ENCODE measurements at places on chromosomes 13 and 19.

DNA sequence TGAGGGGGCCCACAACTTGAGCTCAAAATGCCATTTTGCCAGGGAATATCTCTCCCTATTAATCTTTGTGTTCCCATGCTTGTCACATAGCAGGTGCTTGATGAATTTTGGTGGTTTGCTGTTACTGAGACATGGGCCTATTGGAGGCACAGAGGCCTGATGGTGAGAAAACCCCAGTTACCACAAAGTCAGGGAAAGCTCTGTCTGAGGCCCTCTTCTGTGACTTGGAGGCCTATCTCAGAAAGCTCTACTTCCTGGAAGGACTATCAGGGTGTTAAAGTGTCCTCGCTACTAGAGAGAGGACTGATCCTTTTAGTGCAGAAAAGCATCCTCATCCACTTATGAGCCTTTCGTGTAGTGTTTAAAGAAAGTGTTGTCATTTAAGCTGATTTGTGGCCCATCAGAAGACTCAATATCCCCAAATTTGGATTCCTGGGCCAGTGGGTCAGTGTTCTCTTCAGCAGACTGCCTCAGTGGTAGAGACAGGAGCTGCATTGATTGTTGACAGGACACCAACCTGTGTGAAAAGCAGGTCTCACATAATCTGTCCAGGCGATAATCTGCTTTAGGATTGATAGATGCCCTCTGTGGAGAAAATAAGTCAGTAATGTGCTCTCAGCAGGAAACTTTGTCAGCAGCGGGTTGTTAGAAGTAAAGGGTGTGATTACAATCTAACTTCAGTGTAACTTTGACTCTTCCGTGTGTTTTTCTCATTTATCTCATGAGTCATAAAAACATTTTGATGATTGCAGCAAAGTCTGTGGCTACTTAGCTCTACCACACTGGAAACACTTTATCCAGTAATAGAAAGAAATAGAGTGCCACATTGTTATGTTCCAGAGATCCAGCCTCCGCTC lies 121.0 kb downstream of the AKAP11 start:
- DNase-seq = no peak

DNA sequence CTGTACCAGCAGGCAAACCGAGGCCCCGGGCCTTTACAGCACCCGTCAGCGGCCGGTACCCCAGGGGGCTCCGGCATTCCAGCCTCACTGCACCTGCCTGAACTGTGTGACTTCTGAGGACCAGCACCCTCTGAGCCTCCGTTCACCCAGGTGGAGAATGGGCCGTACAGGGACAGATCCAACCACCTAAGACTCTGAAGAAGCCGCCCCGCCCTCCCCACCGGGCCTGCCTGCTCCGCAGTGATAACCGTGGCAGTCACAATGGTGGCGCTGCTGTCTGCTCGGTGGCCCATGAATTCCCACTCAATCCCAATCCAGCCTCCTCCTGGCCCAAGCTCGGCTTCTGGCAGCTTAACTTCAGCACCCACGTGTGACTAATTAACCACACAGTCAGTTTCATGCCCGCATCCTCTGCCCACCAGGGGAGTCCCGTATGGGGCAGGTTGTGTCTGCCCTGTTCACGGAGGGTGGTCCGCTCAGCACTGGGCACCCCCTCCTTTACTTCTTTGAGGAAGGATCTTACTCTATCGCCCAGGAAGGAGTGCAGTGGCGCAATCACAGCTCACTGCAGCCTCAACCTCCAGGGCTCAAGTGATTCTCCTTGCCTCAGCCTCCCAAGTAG lies 3.4 kb downstream of the TCF3 start:
- no peak for DNase-seq

DNA sequence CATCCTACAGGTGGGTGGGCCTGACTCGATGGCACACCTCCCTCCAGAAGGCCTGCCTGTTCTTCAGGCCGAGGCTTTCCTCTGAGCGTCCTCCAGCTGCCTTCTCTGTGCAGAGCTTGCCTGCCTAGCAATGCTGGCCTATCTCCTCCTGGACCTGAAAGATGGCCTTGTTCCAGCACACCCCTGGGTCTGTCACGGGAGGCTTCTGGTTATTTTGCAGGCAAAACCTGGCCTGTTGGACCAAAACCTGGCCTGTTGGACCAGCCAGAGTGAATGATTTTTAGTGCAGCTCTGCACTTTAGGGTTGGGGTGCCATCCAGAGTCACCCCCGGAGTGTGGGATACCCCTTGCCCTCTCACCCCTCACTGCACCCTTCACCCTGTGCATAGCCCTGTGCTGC lies 128.4 kb downstream of the KATNAL1 start:
- no peak for DNase-seq

- no peak for DNase-seq
Observed at GRCh38 chr19:41299046-41299754, 10.8 kb upstream of the CCDC97 start.

DNA sequence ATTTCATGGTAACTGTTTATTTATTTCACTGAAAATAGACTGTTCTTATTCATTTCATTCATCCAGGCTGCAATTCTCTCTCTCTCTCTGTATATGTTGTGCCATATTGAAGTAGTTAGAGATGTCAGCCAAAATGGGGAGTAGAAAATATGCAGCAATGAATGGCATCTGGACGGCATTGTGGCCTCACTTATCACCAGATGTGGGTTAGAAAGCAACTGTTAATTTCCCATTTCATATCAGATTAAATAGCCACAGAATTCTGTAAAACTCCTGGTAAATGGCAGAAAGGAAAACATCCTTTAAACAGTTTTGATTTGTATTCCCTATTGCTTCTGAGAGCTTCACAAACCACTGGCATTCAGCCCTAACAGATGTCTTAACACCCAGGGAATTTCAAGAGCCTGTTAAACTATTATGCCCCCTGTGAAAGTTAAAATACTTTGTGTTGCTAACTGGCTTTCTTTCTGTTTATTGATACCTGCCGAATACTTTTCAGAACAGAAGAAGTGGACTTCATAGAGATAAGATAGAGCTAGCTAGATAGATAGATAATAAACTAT lies 1763.3 kb upstream of the MIR17HG start:
- no peak for DNase-seq
